ENCODE measurements at places on chromosomes 2 and 18. TPM values are rescaled to one million over a fixed set of nuclear protein-coding genes. Genes with fewer than 3 reads are reported as not detected.
A peak's percentile ranks its signal among the peaks of the same experiment; 100 is the strongest.

GRCh38 chr2:238914648-238915015 lies 66.7 kb downstream of the TWIST2 start:
- DNase-seq, result no peak

GRCh38 chr2:36079793-36080192 lies 275.8 kb upstream of the CRIM1 start:
- DNase-seq, result no peak

DNA sequence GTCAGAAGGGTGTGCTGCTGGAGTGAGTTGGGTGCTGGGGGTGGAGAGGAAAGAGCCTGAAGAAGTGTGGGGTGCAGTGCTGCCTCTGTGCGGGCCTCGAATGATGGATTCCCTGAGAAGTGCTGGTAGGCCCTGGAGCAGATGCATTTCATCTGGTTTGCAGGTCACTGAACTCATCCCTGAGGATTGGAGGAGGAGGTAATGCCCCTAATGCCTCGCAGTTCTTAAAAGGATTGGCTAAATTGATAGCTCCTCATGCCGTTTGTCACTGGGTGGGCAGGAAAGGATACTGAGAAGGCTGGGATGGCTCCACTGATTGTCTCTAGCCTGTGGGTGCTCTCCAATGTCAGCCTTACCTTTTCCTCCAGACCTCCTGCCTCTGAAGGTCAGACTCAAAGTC lies 74.1 kb downstream of the CTIF start:
- DNase-seq, result no peak

- DNase-seq, result no peak
Measured at GRCh38 chr2:23495661-23496114, 110.7 kb downstream of the KLHL29 start.

DNA sequence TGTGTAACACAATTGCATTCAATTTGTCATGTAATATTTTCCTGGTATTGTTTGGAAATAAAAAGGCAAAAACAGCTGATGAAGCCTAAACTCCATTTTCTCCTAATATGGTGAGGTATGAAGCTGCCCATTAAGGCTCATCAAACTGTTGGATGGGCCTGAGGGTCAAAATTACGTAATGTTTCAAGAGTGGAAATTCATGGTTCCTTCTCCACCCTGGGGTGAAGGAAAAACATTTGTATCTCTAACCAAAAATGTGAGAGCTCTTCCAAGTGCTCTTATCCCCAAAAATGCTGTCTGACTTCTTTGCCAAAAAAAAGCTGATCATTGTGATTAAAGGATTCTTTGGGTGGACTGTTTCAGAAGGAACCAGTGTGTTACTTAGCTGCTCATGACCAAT lies 91.8 kb downstream of the ARHGAP28 start:
- DNase-seq, result peak; percentile 24

DNA sequence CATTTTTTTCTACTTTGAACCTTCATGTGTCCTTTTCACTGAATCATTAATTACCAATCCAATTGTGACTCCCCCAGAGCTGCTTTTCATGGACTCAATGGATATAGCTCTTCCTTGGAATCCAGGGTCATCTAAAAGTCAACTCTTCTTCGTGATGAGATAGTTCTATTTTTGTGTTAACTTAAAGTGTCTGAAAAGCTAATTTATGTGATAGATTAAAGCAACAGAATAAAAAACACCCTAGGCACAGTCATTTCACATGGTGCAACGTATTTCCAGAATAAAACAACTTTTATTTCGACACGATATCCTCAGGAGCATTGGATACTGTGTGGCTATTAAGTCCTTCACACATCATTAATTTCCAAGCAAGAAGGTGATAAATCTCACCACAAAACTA lies 250.6 kb upstream of the SPHKAP start:
- no peak for DNase-seq

DNA sequence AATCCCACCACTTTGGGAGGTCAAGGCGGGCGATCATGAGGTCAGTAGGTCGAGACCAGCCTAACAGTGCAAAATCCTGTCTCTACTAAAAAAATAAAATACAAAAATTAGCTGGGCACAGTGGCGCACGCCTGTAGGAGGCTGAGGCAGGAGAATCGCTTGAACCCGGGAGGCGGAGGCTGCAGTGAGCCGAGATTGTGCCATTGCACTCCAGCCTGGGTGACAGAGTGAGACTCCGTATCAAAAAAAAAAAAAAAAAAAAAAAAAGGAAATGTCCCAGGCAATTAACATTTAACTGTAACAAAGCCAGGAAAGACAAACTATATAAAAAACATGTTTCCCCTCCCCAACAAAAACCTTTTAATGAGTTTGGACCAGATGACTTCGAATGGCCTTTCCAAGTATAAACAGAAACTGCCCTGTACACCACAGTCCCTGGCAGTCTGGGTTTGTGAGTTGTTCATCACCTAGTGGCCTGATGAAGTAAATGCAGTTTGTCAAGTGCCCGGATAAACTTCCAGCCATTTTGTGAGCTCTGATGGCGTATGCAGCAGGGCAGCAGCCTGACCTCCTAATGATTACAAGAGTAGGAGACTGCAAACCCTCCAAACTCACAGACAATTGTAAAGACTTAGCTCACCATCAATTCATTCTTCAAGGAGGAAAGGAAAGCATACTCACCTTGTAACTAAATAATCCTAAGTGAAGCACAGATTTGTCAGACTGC lies 16.6 kb upstream of the PCBP1 start:
- peak; percentile 89 for DNase-seq

DNA sequence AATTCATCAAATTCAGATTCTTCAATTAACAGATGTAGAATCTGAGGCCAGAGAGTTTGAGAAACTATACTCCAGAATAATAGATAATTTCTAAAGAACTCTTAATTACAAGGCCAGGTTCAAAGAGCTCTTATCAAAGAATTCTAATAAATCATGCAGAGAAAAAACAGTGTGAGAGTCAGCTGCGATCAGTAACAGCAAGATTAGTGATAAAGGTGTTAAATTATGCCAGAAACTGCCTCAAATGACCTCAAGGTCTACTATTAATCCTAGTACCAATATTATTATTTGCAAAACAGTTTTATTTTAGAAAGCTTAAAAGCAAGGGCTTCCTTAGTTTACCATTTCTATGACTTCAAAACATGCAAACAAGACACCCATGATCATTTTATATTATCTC lies 215.3 kb downstream of the GCA start:
- DNase-seq, result no peak

DNA sequence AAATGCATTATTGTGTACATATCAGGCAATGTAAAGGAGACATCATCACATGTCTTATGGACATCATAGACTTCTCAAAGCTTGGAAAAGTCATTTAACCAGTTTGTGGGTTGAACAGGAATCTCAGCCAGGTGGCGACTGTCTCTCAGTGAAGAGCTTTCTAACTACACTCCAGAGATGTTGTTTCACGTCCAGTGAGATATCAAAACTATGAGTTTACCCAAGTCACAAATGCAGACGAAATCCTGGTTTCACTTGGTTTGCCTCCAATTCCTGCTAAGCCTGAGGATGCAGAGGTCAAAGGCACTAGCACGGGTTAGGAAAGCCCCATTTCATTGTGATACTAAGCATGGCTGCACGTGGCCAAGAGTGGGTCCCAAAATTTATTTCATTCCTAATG lies 384.5 kb upstream of the MEIS1 start:
- no peak for DNase-seq

- no peak for DNase-seq
Measured at GRCh38 chr2:213101692-213102460, 49.5 kb downstream of the IKZF2 start.

- DNase-seq, result no peak
Measured at GRCh38 chr2:101476605-101477208, 1.8 kb upstream of the RFX8 start.

DNA sequence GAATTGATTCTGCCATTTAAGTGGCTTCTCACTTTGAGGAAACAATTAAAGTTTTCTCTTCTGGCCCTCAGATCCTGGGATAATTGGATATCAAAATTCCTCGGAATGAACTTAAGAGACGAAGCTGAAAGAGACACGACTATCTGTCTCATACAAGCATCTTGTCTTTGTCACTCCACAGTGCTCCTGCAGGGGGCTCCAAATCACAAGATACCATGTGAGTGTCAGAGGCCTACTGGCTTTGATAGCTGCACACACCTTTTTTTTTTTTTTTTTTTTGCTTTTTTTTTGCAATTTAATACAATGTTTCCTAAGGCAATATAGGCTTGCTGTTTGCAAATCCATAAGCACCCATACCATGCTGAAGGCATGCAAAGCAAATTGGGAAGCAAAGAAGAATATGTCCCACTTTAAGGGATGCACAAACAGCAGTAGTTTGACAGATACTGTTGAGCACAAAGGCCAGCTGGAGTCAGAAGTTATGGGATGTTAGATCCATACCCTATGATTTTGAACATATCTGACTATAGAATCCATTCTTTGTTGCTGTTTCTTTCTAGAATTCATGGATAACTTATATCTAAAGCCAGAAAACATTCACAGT lies 109.0 kb upstream of the CBLN2 start:
- no peak for DNase-seq

DNA sequence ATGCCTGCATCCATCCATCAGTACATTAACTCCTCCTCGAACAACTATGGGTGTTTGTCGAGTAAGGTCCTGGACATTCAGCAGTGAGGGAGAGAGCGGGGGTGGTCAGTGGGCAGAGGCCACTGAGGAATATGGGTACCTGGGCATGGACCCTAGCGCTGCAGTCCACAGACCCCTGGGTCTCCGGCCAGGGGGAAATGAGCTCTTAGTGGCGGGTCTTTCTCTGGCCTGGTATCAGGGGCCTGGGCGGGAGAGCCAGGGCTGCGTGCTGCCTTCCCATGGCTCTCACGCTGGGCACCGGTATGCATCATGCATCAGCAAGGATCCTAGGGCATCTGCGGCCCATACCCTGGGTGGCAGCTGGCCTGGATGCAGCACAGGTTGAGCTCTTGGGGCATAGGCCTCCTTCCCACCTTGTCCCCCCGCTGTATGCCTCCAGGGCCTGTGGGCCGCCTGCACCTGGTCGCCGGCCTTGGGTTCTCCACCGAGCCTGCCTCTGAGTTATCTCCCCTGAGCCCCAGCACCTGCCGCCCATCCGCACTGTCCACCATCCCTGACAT lies 1.3 kb upstream of the MOCOS start:
- DNase-seq, result no peak

DNA sequence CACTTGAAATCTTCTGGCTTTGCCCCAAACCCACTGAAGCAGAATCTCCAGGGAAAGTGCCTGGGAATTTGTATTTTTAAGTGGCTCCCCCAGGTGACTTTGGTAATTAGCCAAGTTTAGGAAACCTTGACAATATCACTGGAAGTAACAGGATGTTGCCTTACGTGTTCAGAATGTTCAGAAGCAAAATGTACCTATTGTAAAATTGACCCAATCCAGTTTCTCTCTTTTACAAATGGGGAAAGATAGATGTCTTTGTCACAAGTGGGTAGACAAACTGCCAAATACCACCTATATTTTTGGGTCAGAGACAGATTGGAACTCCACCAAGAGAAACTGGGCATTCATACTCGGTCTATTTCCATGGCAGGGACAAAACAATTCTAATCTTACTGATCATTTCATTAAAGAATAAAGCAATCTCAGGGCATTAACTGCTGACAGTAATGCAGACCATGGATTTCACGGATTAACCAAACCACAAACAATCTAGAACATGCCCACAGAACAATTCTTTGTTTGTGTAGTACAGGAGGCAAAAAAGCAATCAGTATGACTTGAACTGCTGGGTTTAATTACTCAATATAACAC lies 255.8 kb downstream of the ERBB4 start:
- no peak for DNase-seq

DNA sequence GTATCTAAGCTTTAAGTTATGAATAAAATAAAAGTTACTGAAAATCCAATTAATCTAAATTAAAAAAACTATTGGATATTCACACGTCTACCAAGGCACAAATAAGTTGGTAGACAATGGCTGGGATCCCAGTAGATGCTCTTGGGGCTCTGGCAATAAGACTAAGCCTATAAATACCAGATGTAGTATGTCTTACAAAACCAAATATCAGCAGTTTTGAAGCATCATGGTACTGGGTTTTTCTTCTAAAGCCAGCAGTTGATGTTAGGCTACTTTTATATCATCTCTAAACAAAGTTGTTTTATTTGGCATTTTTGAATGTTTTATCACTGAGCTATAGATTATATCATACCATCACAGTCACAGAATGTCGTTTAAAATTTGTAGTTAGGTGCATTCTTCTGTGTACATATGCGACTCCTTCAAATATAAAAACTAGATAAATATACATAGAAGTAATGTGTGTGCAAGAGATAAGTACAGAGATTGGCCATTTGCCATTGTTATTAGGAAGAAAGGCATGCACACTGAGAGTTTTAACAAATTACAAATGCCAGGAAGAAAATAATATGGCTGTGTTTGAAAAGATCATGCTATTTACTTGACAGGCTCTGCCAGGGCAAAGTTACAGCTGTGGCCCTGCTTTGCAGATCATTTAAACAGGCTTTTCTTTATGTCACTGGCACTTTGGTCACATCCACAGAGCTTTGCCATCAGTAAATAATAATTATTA lies 21.6 kb upstream of the TMEM17 start:
- no peak for DNase-seq

DNA sequence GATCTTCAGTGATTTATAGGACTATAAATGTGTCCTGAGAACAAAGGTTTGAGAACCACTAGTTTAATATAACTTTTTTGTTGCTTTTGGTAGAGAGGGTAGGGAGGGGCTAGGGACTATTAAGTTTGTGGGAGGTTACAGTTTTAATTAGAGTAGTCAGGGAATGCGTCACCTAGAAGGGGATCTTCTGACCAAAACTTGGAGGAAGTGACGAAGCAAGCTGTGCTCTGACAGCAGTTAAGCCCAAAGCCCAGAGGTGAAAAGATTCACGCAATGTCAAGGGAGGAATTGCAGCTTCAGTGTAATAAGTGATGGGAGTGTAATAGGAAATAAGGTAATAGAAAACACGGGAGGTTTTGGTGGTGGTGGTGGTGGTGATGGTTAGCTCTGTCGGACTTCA lies 8.1 kb downstream of the TDRD15 start:
- DNase-seq, result no peak

DNA sequence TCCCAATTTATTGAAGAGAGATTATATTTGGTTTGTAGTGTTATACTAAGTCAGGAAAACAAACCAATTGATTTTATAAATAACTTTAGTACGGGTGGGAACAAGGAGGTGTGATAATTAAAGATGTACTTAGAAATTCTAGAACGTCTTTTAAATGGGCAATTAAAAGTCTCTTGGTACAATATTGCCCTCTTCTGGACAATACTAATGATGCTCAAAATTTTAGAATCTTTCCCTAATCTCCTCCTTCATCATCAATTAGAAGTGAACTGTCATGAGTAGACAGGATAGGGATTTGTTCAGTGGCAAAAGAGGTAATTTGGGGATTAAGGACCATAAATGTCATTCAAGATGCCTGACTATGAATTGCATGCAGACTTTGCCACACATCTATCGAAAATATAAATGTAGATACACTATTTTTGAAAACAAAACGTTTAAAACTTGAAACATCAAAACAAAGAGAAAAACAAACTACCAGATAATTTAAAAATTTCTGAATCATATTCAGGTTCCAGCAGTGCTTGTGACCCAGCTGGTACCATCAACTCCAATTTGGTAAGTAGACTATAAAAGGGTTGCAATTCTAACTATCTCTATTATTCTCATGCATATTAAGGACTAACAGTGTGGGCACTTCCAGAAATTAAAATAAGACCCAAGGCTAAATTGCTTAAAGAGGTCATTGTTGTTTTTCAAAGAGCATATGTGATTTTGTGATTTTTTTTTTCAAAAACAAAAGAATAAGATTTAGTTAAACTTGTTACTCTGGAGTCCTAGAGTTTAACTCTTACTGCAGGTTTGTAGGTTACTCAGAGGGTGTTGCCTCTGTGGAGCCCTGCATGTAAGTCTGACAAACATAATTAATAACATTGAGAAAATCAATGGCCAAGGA lies 123.5 kb downstream of the LAMA3 start:
- DNase-seq, result peak; percentile 20

The GNLY gene
- total RNA-seq, result 2.2 TPM

The SIGLEC15 gene
- total RNA-seq, result 1.2 TPM

The POU3F3 gene
- total RNA-seq, result not detected
